ENCODE measurements at places on chromosomes 7 and 10.

DNA sequence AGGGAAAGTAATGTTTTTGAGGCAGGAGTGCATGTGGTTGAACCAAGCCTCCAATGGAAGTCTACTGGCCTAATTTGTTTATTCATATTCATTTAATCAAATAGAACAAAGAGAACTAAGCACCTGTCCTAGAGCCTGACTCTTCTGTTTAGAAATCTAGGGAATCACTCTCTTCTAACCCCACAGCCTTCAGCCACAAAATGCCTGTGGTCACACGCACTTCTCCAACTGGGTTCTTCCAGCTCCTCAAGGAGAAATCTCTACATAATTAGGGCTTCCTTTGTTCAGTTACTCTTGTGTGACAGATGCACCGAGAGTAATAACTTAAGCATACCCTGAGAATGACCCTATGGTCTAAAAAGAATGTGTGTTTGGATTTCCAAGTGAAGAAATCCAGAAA is 133.7 kb upstream of the NAMPT start:
- DNase-seq = no peak

DNA sequence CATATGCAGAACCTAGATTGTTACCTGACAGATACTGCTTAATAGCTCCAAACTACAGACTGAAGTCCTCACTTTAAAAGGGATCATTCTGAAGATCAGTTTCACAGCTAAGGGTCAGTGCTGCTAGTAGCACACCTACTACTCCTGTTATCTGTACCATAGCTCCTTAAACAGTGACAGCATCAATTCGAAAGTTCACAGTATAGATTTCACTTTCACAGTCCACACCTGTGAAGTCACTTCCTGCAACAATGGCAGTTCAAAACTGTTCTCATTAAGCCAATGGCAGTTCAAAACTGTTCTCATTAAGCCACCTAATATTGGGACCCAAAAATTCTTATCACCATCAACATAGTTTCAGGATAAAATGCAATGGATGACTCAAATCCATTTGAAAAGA is 10.7 kb upstream of the FHIP2A start:
- DNase-seq = no peak

DNA sequence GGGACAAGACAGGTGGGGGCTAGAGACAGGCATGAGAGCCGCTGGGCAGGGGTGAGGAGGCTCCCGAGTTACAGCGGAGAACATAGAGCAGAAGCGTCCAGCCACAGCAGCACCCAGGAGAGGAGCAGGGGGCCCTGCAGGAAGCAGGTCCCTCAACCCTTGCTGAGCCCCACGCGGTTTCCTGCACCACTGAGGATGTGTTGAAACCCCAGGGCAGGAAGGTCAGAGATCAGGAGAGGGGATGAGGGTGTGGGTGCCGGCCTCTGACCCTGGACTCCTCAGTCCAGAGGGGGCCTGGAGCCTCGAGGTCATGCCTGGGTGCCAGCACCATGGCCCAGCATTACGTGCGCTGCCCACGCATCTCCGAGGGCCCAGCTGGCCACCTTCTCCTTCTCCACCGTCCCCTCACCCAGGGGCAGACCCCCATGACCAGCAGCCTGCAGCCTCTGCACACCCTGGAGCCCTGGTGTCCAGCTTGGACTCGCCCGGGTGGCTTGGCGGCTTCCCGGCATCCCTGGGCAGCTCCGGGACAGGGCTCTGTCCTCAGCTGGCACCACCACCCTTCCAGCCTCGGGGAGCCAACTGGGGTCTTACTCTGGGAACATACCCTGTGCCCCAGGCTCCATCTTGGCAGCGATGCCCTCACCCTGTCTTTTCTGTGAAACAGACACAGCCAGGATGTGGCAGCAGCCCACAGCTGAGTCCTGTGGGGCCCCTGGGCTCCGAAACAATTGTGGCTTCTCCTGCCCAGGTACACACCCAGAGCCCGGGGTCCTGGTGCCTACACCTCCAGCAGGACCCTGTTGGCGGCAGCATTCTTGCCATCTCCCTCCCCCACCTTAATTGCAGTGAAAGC is 52.0 kb downstream of the STK32C start:
- no peak for DNase-seq

- no peak for DNase-seq
Observed at GRCh38 chr10:23157239-23157681, 34.9 kb upstream of the PTF1A start.

DNA sequence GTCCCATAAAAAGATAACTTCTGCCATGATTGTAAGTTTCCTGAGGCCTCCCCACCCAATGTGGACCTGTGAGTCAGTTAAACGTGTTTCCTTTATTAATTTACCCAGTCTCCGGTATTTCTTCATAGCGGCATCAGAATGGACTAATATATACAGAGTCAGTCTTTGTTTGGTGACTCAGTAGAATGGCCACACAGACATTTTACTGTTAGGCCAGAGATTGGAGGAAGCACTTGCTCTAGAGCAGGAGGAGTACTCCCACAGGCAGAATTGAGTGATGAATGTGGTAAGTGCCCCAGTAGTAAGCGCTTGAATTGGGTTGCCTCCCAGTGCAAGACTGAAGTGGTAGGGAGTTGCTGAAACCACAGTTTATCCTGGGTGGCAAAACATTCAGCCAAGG is 149.5 kb upstream of the SMIM30 start:
- no peak for DNase-seq

DNA sequence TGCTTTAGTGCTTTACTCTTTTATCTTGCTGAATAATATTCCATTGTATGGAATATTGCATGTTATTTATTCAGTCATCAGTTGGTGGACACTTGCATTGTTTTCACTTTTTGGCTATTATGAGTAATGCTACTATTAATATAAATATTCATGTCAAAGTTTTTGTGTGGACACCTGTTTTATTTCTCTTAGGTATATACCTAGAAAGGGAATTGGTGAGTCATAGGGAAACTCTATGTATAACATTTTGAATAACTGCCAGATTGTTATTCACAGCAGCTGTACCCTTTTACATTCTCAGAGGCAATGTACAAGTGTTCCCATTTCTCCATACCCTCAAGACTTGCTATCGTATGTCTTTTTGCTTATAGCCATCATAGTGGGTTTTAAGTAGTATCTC is 268.7 kb downstream of the SEMA3A start:
- DNase-seq = no peak

DNA sequence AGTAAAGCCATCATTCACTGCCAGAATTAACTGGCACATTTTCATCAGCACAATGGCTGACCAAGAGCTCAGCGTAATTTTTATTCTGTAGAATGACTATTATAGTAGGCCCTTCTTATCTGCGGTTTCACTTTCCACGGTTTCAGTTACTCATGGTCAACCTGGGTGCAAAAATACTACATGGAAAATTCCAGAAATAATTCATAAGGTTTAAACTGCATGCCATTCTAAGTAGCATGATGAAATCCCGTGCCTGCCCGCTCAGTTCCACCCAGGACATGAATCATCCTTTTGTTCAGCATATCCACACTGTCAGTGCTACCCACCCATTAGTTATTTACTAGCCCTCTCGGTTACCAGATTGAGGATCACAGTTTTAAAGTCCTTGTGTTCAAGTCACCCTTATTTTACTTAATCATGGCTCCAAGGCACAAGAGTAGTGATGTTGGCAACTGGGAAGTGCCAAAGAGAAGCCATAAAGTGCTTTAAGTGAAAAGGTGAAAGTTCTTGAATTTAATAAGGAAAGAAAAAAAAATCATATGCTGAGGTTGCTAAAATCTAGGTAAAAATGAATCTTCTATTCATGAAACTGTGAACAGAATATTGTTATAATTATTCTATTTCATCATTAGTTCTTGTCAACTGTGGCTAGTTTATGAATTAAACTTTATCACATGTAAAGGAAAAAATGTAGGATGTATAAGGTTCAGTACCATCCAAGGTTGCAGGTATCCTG is 204.9 kb downstream of the DOCK4 start:
- no peak for DNase-seq

All from left lobe of liver (tissue), 2 donors.